Esophagus squamous epithelium (tissue), 5 donors: ENCODE measurements at places on chromosomes 6 and 20. TPM values are rescaled to one million over a fixed set of nuclear protein-coding genes. Genes with fewer than 3 reads are reported as not detected.

DNA sequence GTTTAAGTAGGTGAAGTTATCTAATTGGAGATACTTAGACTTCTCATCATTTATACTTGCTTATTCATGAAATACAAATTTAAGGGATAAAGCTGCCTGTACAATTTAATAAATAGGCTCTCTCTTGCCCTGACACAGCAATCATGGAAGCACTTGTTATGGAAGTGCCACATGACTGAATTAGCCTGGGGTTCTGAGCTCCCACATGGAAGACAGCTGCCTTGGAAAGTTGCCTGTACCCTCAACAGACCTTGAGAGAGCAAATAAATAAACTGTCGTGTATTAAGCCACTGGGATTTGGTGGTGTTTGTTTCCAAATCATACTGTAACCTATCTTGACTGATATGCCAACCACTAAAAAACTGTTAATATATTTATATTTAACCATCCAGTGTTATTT lies 87.0 kb upstream of the RSPO3 start:
- DNase-seq: no peak

DNA sequence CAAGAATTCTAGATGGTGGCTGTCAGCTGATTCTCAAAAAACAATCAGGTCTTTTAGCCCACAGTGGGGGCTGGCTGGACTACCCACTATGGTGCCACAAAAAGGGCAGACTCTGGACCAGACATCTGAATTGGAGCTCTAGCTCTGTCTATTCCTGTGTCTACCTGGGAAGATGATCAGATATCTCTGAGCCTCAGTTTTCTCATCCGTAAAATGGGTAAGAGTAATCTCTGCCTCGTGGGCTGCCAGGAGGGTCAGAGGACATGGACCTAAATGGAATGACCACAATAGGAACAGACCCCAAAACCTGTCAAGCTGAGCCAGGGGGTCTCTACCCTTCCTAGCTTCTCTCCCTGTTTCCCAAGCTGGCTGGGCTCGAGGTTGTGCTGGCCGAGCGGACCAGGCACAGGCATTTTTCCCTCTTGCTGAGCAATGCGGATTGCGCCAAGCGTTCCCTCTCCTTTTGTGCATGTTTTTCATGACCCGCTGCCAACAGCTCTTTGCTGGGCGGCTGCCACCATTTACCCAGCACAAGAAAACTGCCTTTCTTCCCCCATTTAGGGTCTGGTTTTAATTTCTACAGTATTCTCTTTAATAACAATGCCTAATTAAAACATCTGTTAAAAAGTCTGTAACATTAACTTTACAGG lies 74.7 kb upstream of the MAFB start:
- DNase-seq: no peak

- DNase-seq: no peak
Observed at GRCh38 chr6:134389658-134390057, 71.7 kb upstream of the SGK1 start.

GRCh38 chr6:108760126-108761050 lies 87.8 kb upstream of the ARMC2 start:
- no peak for DNase-seq

The EYS gene
- not detected for total RNA-seq
